Activated CD4-positive, alpha-beta T cell treated with anti-CD3 and anti-CD28 coated beads, Interleukin-2, amount 50 U/mL, for 16 hours (primary cell): ENCODE measurements at places on chromosomes 3 and 15.

GRCh38 chr3:69411346-69411745, 25.5 kb upstream of the FRMD4B start:
- no peak for DNase-seq

- DNase-seq, result no peak
Observed at GRCh38 chr3:136544532-136544931, 207.6 kb downstream of the STAG1 start.

- no peak for DNase-seq
Observed at GRCh38 chr15:100193277-100193860, 148.4 kb downstream of the ADAMTS17 start.

- no peak for DNase-seq
Observed at GRCh38 chr3:141093397-141093796, 42.2 kb downstream of the SPSB4 start.

DNA sequence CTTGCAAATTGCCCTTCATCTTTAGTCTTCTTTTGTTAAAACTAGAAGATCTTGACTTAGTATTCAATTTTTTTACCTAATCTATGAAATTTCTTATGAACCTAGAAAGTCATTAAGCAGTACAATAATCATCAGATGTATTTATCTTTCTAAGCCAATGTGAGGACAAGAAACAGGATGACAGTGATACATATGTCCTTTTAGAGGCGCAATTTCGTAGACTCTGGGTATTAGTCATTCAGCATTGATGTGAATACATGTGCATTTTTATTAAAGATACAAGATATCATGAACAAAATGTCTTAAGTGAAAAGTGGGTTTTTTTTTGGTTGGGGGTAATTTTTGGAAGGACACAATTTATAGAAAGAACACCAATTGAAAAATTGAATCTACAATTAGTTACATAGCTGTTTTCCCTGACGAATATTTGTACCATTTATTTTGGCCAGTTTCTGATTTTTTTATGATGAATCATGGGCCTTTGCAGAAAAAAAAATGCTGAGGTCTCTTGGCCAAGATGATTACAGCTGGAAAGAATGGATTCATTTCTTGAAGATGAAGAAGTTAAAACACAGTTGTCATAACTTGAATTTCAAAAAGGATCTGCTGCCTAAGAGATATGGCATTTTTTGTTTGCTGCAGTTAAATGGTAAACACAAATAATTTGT, 48.9 kb upstream of the AGTR1 start:
- no peak for DNase-seq

DNA sequence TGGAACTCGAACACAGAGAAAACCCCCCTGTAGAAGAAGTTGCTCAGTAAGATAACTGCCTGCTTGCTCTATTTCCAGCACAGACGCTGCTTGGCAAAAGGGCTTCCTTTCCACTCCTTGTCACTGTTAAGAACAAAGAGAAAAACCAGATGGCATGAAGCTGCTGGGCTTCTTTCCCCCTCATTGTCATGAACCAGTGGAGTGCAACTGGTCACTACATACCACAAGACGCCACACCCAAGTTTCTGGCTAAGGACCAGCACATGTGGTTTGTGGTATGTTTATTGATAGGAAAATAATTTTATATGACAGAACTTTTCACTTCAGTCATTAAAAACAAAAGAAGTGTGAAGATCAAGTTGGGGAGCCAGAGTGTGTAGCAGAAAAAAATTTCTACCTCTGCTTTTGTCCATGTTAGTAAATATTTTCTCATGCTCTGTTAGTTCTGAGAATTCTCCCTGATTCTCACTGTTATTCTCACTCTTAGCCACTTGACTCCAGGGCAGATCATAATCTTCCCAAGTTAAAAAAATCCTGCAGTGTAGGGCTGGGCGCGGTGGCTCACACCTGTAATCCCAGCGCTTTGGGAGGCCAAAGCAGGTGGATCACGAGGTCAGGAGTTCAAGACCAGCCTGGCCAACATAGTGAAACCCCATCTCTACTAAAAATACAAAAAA, 37.9 kb downstream of the CLK3 start:
- no peak for DNase-seq

GRCh38 chr3:153658136-153658535, 463.1 kb upstream of the ARHGEF26 start:
- no peak for DNase-seq

- DNase-seq, result no peak
Observed at GRCh38 chr3:136023264-136023978, 57.9 kb downstream of the PPP2R3A start.

- DNase-seq, result no peak
Observed at GRCh38 chr3:104460477-104461406, 906.0 kb upstream of the ALCAM start.
